ENCODE measurements at places on chromosomes 5 and 9. TPM values are rescaled to one million over a fixed set of nuclear protein-coding genes. Genes with fewer than 3 reads are reported as not detected.

DNA sequence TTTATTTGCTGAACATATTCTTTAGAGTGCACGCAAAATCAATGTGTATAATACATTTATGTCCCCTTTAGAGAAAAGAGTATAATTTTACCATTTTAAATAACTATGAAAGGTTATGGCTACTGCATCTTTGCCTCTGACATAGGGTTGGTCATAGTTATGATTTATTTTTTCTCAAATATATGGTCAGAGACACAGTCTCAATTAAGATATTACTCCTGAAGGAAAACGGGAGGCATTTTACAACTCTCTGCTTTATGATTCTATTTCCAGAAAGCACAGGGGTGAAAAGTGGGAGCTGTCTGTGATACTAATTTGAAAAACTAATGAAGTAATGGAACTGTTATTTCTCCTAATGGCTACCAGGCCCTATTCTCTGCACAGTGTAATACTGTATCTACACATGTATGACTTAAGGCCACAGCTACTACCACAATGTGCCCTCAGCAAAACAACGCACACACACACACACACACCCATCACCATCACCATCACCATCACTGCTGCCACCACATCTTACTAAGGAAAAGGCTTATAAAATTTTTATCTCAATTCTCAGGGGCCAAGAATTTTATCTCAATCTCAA is 262.9 kb downstream of the EFNA5 start:
- H3K27me3 ChIP-seq, result 0 out of 2 replicates have a peak, but pooled peaks cover 8% of the 10 kb centered on the region
- DNase-seq, result no peak
- no peak overlapping the region for H3K27ac ChIP-seq
- H3K36me3 ChIP-seq, result no peaks in the 10 kb centered on the region
- H3K4me1 ChIP-seq, result no peaks in the 10 kb centered on the region
- no peak overlapping the region for H3K4me3 ChIP-seq

DNA sequence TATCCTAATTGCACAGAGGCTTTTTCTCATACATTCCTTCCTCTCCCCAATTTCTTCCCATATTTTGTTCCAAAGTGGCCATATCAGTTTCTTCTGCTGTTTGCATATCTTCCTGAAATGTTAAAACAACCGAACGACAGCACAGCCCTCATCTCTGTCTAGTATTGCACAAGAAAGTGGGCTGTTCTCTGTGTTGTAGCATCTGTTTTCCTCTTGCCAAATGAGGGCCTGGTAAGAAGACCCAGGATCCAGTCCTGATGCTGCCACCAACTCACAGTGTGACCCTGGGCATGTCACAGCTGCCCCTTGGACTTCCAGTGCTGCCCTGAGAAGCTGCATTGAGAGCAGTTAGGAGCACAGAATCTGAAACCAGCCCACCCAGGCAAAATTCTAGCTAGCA is 4.1 kb downstream of the SLC31A2 start:
- no peaks in the 10 kb centered on the region for H3K36me3 ChIP-seq
- H3K4me3 ChIP-seq, result no peak overlapping the region
- peaks cover 21% of the 10 kb centered on the region for H3K4me1 ChIP-seq
- H3K27me3 ChIP-seq, result no peaks in the 10 kb centered on the region

- H3K27me3 ChIP-seq, result no peaks in the 10 kb centered on the region
- no peaks in the 10 kb centered on the region for H3K36me3 ChIP-seq
- no peak overlapping the region for H3K4me3 ChIP-seq
- H3K4me1 ChIP-seq, result no peaks in the 10 kb centered on the region
These were observed 159.8 kb downstream of the MED10 start for GRCh38 chr5:6218517-6218916.

GRCh38 chr9:124020520-124021384 is 9.2 kb downstream of the LHX2 start:
- peaks cover 93% of the 10 kb centered on the region for H3K27me3 ChIP-seq
- no peak for DNase-seq
- H3K27ac ChIP-seq, result no peak overlapping the region
- H3K36me3 ChIP-seq, result no peaks in the 10 kb centered on the region

The GDNF gene
- total RNA-seq, result 3.7 TPM

The MEGF10 gene
- total RNA-seq, result not detected
